Left hindlimb (tissue), 1 donor: ENCODE measurements at places on chromosomes 4 and X.

DNA sequence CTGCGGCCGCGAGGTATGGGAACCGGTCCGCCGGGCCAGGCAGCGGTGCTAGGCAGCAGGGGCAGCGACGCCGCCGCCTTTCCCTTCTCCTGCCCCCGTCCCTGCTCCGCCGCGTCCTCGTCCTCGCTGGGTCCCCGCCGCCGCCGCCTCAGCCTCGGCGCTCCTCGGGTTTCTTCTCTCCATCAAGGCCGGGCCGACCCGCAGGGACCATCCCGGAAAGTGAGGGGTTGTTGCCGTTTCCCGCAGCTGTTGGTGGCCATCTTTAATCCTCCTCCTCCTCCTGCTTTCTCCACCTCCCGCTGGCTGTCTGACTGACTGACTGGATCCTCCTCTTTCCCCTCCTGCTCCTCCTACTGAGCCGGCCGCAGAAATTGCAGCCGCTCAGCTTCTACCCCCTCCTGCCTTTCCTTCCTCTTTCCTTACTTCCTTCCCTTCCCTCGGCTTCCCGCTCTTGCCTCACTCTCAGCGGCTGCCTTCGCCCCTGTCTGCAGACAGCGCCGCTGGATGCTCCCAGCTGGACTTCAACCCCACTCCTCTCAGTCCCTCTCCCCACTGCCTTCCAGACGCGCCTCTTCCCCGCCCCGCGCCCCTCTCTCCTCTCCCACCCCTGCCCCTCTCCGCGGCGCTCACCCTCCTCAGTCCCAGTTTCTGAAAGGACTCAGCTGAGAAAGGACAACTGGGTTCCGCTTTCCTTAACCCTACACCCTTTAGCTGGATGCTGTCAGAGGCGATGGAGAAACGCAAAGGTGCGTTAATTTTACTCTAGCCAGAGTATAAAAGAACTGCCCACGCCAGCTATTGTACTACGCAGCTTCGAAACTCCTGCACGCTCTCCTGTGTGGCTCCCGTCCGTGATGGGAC, at the start of gene WDFY3:
TSS of gene WDFY3 (minus strand) at position 309 of the 861 bp plus-strand sequence. CDS start 106,099 bp downstream, outside the sequence.
- peak; percentile 91 for DNase-seq

- DNase-seq: no peak
These were observed 174.4 kb downstream of the MSL3 start for GRCh38 chrX:11932423-11932822.

DNA sequence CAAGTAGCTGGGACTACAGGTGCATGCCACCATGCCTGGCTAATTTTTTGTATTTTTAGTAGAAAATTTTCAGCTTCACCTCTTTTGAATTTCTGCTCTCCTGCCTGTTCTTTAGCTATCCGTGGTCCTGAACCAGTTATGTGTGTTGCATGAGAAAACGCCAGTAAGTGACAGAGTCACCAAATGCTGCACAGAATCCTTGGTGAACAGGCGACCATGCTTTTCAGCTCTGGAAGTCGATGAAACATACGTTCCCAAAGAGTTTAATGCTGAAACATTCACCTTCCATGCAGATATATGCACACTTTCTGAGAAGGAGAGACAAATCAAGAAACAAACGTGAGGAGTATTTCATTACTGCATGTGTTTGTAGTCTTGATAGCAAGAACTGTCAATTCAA, 13.9 kb downstream of the ALB start:
- no peak for DNase-seq

DNA sequence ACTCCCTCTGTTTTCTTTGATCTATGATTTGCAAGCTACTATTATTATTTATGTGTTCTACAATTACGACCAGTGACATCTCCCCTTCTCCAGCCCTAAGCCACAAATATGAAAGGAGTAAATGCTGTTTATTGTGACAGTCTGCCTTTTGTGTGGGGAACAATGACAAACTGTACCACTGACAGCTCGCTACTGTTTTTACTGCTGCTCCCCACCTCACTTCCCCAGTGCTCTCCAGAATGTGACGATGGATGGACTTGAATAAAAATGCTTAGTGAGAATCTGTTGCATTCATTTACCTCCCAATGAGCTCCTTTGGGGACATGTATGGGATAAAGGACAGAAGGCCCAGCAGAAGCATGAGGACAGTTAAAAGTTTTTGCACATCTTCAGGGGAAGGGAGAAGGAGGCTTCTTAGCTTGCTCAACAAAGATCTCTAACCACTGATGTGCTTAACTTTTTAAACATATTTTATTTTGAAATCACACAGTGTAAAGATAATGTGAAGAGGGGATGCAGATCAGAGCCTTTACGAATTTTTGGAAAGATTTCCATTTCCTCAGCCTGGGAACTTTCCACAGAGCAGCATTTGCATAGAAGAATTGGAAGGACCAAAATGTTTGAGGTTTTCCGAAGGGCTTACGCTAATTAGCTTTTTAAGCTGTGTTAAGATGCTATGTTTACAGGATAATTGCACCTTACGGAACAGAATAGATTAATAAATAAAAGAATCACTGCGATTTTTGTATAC, 485.1 kb upstream of the TENM3 start:
- no peak for DNase-seq

DNA sequence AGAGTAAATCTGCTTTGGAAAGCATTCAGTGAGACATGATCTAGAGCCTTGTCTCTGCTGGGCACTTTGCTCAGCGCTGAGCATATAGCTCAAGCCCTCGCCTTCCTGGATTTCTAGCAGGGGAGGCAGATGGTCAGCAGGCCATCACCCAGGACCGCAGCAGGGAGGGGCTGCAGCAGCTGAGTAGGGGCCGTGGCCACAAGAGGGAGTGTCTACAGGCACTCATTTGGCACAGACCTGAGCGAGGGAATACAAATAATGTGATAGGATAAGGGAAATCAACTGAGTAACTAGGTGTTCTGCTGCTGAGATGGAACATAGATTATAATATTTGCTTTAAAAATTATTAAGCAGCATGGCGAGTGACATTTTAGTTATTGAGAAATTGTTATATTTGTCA, 30.2 kb downstream of the OFD1 start:
- no peak for DNase-seq

- DNase-seq: no peak
These were observed 284.7 kb downstream of the CAMK2D start for GRCh38 chr4:113476800-113477199.

DNA sequence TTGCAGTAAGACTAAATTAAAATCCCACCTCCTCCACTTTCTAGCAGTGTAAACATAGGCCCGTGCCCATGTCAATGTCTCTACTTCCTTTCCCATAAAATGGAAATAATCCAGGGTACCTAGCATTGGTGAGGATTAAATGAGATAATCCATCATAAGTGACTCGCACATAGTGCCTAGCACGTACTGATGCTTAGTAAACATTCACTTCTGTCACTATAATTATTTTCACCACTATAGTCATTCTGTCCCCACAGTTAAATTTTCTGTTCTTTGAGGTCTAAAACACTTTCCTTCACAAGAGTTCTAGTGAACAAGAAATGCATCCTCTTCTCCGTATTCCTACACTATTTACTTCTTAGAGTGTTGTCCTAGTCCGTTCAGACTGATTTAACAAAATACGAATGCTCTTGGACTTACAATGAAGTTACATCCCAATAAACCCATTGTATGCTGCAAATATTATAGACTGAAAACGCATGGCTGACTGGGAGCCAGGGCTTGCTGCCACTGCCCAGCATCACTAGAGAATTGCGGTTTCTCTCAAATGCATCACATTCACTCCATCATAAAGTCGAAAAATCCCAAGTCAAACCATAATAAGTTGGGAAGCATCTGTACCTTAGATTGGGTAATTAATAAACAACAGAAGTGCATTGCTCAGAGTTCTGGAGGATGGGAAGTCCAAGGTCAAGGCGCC, 10.6 kb downstream of the ARAP2 start:
- no peak for DNase-seq

DNA sequence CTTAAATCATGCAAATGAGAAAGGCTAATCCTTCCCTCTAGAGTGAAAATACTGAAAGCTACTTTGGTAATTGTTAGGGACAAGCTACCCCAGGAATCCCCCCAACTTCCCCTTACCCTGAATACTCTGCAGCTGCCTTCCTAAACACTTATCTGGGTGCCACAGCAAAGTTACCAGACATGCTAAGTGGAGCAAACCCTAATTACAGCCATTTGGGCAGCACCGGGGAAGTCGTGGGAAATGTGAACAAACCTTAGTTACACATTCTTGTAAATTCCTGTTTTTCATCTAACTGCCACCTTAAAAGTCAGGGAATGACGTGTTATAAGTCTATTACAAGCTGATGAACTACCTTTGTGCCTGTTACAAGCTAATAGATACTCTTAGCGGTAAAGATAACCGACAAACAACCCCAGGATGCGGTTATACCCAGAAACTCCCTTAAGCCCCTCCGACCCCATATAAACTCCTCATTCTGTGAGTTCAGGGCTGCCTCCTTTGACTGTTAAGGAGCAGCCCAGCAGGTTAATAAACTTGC, 66.0 kb upstream of the PLAC8 start:
- no peak for DNase-seq

DNA sequence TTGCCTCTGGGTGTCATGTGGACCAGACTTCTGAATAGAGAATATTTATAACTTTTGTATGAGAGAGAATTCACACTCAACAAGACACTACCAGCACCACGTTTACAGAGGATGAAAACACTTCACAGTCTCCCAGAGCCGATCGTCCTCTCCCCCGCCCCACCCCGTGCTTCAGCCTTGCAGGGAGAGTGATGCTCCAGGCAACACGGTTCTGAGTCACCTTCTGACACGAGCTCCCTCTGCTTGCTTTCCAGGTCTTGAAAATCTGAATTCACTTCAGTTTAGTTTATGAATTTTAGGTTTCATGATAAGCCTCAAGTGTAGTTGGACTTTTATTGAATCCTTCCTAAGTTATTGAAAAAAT, 59.8 kb downstream of the CPLX1 start:
- DNase-seq: peak; percentile 28

- no peak for DNase-seq
These were observed 176.5 kb downstream of the AR start for GRCh38 chrX:67720344-67720743.

GRCh38 chr4:64248186-64248585, 161.1 kb downstream of the TECRL start:
- no peak for DNase-seq

DNA sequence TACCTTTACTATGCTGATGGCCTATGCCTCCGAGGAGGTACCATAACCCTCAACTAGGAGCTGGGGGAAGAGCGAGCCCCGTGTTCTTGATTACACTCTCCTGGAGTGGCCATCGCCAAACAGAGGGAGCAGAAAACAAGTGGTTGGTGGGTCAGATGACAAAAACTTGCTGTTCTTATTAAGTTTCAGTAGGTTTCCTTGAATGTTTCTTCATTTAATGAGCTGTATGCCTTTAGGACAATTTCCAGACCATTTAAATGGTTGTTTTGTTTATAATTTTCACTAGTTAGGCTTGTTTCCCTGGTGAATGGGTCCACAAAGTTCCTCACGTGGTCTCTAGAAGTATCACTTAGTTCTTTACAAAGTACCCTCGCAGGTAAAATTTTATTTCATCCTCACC, 4.7 kb downstream of the PYURF start:
- no peak for DNase-seq

GRCh38 chr4:5708449-5709206, at the start of gene EVC2:
EVC2 (minus strand) TSS chr4:5708559; CDS start chr4:5708513, 46 bp downstream.
- DNase-seq: peak; percentile 89

DNA sequence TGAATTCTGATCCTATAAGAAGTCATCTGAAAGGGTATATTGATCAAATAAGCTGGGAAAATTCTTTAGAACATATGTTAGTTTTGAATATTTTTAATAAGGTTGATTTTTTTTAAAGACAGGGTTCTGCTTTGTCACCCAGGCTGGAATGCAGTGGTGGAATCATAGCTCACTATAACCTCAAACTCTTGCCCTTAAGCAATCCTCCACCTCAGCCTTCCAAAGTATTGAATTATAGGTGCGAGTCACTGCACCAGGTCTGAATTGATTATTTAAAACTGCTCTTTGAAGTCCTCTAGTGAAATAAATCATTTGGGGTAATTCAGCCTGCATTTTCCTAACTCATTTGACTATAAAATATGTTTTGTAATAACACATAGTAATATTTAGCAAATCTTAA, 812.3 kb downstream of the PDHA2 start:
- no peak for DNase-seq

GRCh38 chr4:828641-829271, 2.8 kb upstream of the CPLX1 start:
- no peak for DNase-seq

- no peak for DNase-seq
These were observed 115.1 kb upstream of the PNPLA4 start for GRCh38 chrX:8042304-8042703.

DNA sequence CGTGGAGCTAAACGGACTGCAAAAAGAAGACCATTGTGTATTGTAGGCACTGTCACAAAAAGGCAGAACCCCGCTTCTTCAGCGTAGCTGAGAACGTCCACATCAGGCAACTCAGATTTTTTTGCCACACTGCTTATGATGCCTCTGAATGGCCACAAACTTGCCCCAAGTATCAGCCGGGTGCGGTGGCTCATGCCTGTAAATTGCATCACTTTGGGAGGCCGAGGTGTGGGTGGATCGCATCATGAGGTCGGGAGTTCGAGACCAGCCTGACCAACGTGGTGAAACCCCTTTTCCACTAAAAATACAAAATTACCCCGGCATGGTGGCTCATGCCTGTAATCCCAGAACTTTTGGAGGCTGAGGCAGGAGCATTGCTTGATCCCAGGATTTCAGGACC, 14.9 kb upstream of the IL3RA start:
- no peak for DNase-seq

DNA sequence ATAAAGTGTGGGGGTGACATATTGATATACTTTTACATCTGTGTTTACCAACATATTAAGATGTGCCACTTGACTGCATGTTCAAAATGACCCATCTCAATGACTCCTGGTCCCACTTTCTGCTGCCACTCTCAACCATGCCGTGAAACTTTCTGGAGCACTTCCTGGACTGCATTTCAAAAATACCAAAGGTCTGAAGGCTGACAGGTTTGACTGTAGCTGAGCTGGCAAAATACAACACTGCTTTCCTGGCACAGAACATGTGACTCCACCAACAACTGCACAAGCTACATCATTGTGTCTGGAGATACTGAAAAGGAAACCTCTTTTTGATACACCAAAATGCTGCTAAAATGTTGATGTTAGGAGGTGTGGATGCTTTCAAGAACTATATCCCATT, 184.8 kb downstream of the UNC5C start:
- DNase-seq: no peak

GRCh38 chr4:147368948-147369347, 111.9 kb upstream of the EDNRA start:
- DNase-seq: no peak
